ENCODE measurements at places on chromosomes 3 and 15.

DNA sequence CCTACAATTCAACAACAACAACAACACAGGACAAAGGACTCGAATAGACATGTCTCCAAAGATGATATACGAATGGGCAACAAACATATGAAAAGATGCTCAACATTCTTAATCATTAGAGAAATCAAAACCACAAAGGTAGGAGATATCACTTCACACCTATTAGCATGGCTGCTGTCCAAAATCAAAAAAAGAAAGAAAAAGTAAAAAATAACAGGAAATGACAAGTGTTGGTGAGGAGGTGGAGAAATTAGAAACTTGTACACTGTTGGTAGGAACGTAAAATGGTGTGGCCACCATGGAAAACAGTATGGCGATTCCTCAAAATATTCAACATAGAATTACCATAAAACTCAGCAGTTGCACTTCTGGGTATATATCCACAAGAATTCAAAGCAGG, 312.3 kb upstream of the STT3B start:
- no peak for DNase-seq

DNA sequence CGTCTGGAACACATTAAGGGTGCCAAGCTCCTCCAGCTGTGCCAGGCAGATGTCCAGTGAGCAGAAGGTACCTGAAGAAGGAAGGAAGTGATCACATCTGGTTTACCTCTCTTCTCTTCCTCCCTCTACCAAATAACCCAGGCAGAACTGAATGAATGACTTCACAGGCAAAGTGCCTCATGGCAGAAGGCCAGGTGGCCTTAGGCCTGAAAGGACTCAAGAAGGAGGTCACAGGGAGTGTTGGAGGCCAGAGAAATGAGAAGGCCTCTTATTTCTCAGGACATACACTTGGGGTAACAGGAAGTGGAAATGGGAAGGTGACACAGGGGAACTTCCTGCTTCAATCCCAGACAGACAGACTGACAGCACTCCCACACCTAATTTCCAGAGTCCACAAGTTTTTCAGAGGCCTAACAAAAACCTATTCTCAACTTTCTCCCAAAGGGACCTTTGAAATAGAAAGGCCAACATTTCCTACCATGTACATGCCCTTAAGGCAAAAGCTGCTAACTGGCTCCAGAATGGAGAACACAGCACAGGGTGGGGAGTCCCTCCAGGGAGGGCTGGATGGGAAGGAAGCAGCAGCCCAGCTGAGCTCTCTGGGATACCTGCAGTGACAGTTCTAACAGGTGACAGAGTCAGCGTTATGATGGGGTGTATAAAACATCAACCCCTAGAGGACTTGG, 17.6 kb upstream of the SIN3A start:
- DNase-seq = no peak

- no peak for DNase-seq
Observed at GRCh38 chr3:171228240-171228639, 201.7 kb upstream of the SLC2A2 start.

GRCh38 chr15:83809345-83809744, 155.4 kb downstream of the ADAMTSL3 start:
- no peak for DNase-seq

DNA sequence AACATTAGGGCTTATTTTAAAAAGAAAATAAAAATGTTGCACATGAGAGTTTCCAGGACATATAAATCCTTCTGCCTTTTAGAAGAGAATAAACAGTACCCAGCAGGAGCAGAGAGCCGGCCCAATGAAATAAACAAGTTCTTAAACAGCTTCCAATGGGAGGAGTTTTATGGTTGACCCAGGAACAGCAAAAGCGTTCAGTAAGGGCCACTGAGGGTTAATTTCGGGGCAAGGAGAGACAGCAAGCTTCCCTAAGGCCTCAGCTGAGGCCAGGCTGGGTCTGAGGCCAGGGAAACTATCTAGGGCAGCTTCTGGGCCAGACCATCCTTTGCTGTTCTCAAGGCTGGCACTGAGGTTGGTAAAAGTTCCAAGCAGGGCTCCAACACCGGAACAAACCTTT, 3.4 kb downstream of the PDZRN3 start:
- DNase-seq = no peak

GRCh38 chr3:70507486-70507885, 195.0 kb upstream of the MDFIC2 start:
- DNase-seq = no peak

DNA sequence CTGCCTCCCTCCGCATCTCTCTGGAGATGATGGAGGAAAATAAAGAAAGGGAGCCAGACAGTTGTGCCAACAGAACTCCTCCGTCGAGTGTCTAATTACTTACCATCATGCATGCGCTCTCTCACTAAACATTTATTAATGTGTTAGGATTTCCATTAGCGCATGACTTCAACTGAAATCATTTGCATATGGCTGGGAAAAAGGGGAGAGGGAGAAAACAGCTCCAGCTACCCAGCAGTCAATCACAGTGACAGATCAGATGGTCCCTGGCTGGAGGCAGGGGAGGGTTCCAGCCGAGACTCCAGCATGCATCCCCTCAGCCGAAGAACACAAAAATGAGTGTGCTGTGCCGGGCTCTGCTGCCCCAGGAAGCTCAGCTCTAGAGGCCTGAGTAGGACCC, 6.8 kb upstream of the RHO start:
- no peak for DNase-seq

DNA sequence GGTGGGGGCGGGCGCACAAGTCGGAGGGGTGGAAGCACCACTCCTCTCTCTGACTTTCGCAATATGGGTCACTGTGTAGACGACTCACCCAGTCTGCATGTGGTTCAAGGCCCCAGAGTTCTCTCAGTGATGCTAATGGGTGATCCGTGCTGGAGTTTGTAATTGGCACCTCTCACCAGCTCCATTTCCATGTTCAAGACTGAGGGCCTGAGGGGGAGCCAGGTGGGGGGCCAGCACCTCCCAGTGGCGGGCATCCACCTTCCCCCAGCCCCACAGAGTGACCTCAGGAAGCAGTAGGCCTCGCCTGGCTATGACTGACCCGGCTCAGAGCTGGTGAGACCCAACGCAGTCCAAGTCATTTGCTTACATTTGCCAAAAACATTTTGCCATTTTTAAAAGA, 230.0 kb upstream of the ST8SIA2 start:
- DNase-seq = no peak

GRCh38 chr3:56918111-56918568, 116.4 kb upstream of the ARHGEF3 start:
- DNase-seq = peak; percentile 45

DNA sequence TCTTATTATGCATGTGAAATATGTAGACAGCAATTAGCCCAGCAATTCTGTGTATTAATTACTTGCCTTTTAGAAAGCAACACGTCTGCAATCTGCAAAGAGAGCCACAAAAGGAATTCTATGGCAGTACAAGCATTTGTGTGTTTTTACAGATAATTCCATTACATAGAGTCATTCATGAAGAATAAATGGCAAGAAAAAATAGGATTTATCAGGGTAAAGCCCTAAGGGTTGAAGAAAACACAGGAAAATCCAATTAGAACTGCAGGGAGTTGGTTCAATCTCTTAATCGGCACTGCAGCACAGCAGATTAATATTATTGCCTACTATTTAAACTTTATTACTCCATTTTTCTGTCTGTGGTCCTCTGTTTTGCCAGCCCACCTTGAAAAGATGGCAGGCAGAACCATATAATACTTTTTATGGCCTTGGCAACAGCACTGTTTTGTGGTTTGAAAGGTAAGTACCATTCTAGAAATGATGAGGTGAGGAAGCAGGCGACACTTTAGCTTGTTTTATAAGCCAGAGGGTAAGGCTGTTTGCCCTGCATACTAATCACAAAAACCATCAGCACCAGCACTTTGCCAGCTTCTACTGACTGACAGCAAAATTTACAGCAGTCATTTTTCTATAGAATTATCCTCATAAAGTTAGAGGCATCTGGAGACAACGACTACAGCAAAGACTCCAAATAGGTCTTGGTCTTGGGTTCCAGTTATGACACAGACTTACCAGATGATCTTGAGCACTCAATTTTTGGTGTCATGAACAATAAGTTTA, 638.2 kb upstream of the NAALADL2 start:
- DNase-seq = no peak

DNA sequence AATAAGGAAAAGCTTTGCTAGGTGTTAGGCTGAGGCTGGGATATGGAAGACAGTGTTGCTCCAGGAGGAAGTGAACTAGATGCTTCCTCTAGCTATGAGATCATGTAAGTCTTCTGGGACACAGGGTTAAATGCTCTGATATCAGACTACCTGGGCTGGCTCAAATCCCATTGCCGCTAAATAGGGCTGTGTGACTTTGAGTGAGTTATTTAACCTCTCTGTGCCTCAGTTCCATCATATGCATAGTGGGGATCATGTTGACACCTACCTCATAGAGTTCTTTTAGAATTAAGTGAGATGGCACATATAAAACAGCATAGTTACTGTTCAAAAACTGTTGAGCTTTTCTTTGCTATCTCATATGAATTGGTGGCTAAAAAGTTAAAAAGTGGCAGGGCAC, 12.6 kb downstream of the RPLP1 start:
- no peak for DNase-seq

DNA sequence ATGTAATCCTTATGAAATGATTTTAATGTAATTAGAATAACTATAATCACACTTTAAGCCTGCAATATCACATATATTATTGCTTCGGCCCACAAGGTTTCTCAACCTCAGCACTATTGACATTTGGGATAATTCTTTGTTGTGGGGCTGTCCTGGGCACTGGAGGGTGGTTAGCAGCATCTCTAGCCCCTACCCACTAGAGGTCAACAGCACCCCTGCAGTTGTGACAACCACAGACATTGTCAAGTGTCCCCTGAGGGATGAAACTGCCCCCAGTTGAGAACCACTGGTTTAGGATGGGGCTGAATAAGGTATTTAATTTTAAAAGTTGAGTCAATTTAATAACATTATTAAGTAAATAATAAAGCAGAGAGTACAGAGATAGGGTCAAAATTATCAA, 6.4 kb upstream of the ABHD2 start:
- no peak for DNase-seq

DNA sequence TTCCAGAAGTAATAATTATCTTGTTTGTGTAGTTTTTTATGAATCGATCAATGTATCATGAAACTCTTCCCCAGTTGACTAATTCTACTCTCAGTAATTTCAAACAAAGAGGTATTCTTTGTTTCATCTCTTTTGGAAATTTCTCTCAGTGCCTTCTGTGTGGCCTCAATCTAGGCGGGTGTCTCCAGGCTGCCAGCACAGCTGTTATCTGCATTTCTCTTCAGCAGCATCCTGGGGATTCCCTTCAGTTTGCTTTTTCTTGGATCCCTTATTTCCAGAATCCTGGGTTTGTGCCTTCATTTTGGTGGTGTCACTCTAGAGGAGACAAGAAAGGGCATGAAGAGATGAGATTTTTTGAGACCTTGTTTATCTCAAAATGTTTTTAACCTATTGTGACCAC, 22.7 kb downstream of the NIPA2 start:
- DNase-seq = no peak

- DNase-seq = no peak
Observed at GRCh38 chr15:78365917-78366316, 25.8 kb downstream of the CRABP1 start.

GRCh38 chr15:57427367-57427821, 51.1 kb downstream of the CGNL1 start:
- no peak for DNase-seq

DNA sequence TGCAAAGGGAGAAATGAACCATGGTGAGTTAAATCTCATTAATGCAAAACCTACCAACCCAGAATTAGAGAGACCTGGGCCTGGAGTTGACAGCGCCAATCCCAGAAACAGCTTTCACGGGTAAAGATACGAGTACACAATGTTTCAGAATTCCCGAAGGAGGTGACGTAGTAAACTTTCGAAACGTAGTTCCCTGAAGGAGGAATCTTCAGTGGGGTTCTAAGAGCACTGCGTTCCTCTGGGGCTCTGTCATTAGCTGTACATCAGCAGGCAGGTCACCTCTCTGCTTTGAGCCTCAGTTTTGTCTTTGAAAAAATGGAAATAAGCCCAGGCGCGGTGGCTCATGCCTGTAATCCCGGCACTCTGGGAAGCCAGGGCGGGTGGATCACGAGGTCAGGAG, 152.3 kb downstream of the XXYLT1 start:
- DNase-seq = no peak

DNA sequence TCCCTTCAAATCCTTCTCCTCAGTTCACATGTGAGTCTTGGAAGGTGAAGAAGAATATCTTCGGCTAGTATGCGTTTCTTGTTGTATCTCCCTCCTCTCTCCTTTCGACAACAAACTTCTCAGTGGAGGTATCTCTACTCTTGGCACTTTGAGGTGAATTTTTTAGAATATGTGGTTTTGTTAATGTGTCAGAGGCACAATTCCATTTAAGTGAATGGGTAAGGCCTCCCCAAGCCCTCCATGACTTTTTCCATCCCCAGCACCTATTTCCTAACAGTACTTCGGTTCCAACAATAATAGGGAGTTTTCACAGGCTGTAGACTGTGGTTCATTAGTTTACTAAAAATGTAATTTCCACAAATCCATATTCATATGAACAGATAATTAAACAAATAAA, 74.2 kb downstream of the TM4SF4 start:
- DNase-seq = no peak

- no peak for DNase-seq
Observed at GRCh38 chr3:14617508-14618023, 34.0 kb upstream of the CCDC174 start.

GRCh38 chr3:146550743-146551510, 6.5 kb upstream of the PLSCR1 start:
- DNase-seq = no peak

DNA sequence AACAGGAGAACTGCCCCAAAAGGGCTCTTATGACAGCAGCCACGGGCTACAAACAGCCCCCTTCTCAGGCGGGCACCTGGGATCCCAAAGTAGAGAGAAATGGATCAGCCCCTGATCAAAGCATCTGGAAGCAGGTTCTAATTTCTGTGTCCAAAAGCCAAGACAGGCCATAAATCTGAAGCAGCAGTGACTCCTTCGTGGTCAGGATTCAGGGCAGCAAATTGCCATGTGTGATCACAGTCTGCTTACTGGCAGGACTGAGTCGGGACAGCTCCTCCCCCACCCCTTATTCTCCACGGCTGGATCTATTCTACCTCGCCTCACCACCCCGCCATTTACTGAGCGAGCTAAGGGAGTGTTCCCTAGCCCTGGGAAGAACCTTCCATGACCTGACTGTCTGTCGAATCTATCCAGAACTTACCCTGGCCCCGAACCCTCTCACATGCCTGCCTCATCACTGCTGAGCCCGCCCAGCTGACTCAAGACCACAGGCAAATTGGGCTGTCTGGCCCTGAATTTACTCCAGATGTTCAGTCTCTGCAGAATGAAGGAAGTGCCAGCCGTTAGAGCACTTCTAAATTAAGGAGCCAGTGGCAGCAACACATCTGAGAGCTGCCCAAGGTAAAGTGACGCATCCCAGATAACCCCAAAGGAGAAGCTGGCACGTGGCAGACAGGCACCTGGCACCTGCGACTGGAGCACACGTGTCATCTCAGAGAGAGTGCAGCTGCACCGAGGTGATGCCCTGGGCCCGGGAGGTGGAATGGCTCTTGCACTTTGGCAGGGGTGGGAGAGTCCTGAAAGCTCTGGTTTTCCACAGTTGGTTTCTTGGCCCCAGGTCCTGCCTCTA, 1.3 kb downstream of the LRRC15 start:
- no peak for DNase-seq

- DNase-seq = no peak
Observed at GRCh38 chr15:78881681-78882080, 9.0 kb downstream of the MORF4L1 start.

All from stimulated activated CD8-positive, alpha-beta memory T cell treated with anti-CD3 and anti-CD28 coated beads, Interleukin-15, amount 100 ng/mL, for 48 hours (primary cell).